ENCODE measurements at places on chromosomes 13 and 19.
A peak's percentile ranks its signal among the peaks of the same experiment; 100 is the strongest.

DNA sequence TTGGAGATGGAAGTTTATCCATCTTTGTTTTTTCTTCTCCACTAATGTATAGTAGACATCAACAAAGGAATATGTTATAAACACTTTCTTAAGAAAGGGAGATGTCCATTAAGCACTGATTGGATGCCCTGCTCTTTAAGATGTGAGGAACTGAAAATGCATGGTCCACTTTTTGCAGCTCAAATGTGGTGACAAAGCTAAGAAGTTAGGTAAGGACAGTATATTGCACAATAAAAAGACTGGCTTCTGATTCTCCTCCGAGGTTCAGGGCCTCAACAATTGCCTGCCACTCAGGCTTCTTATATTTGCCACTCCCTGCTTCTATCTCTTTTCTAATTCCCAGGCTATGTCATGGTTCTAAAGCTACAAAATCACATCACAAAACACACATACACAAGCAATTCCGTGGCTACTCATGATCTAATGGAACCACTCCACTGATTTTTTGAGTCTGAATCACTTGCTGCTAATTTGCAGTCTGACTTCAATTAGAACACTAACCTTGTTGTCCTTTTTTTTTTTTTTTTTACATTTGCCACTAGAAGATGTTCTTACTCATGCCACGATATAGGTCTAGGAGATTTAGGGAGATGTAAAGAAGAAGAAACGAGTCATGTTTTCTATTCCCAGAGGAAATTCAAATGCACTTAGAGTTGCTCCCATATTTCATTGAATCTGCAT, 29.6 kb upstream of the TNFSF11 start:
- no peak for DNase-seq

DNA sequence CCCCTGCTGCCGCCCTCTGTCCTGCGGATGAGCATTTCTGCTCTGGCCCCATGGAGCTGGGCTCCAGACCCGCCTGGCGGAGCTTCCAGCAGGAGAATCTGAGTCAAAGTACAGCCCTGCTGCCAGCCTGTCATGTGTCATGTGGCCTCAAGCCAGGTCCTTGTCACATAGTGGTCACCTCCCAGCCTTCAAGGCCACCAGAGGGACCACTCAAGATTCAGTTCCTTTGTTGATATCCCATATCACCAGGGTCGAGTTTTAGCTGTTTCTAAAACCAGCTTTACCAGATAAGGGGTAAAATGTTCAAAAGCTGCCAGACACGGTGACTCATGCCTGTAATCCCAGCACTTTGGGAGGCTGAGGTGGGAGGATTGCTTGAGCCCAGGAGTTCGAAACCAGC, 13.4 kb downstream of the THOP1 start:
- no peak for DNase-seq

GRCh38 chr19:17539238-17540117, 16.0 kb upstream of the COLGALT1 start:
- DNase-seq = peak; percentile 94

- DNase-seq = no peak
Measured at GRCh38 chr13:101473458-101473857, 21.0 kb downstream of the ITGBL1 start.

- DNase-seq = no peak
Measured at GRCh38 chr19:6378486-6378885, 2.8 kb upstream of the PSPN start.

GRCh38 chr19:28915202-28915601, 297.7 kb downstream of the UQCRFS1 start:
- no peak for DNase-seq

GRCh38 chr19:47446534-47447469, 24.9 kb downstream of the SLC8A2 start:
- DNase-seq = no peak

- DNase-seq = no peak
Measured at GRCh38 chr13:45373162-45373547, 32.2 kb upstream of the TPT1 start.

DNA sequence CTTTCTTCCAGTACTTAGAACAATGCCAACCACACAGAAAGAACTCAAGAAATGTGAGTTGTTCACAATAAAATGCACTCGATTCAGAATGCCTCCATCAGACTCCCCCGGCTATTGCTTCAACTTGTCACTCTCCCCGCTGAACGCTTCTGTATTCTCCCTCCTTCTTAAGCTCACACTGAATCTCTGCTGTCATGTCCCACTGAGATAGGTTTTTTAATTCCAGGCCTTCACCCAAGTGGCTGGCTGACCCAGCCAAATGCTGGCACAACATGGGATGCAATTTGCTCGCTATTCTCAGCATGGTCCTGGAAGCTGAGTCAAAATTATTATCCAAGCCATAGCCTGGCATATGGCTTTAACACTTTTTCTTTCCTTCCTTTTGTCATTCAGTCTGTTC, 76.8 kb upstream of the SERP2 start:
- no peak for DNase-seq

DNA sequence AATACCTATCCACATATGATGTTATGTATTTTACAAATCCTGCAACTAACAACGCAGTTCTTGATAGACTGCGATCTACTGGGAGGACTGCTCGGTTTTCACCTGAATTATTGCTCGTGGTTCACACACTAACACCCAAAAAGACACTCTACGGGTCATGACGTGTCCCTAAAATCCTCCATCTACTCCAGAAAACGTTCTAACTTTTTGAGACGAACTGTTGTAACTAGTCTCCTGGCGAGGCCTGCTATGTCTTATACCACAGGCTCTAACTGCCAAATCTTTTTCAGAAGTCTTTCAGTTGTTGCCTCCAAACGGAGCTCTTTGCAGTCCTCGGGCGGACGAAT, 108.2 kb downstream of the KCNRG start:
- DNase-seq = no peak

GRCh38 chr19:47058621-47059022, 10.2 kb upstream of the TMEM160 start:
- DNase-seq = no peak

DNA sequence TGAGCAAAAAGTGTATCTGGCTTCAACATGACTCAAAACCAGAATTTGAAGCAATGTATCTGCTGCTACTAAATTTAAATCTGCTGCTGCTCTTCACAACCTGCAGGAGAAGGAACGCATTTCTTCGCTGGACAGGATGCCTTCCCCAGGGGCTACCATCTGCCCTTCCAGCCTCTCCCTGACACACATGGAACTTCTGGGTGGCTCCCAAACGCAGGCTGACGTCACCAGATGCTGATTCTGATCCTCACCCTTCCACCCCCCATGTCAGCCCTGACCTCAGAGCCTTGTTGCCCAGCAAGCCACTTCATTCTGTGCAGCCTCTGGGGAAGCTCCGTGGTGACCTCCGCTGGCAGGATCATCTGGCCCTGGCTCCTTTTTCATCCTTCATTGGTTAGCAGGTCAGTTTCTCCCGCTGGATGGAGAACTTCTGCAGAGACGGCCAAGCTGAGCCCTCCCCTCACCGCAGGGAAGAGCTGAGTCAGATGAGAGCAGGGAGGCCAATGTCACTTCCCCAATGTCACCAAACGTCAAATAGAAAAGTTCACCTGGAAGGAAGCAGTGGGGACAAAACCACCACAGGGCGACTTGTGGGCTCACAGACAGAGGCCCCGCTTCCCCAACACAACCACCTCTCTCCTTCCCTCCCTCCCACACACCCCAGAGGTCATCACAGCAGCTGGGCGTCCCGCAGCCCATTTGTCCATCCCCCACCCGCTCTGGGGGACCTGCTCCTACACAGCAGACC, 14.0 kb upstream of the RAB20 start:
- DNase-seq = no peak

GRCh38 chr13:73251626-73252265, 192.9 kb downstream of the KLF5 start:
- no peak for DNase-seq

DNA sequence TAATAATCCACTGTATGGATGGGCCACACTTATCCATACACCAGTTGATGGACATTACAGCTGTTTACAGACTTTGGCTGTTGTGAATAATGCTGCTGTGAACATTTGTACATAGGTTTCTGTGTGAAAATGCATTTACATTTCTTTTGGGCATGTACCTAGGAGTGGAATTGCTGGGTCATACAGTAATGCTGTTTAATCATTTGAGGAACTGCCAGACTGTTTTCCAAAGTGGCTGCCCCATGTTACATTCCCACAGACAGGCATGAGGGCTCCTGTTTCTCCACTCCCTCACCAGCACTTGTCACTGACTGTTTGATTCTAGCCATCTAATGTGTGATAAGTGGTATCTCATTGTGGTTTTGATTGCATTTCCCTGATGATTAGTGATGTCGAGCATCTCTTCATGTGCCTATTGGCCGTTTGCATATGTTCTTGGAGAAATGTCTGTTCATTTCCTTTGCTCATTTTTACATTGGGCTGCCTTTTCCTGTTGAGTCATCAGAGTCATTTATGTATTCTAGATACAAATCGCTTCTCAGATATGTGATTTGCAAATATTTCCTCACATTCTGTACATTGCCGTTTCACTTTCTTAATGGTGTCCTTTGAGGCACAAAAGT, 12.8 kb downstream of the TMEM255B start:
- no peak for DNase-seq

GRCh38 chr13:79682164-79682563, 201.2 kb downstream of the NDFIP2 start:
- no peak for DNase-seq

DNA sequence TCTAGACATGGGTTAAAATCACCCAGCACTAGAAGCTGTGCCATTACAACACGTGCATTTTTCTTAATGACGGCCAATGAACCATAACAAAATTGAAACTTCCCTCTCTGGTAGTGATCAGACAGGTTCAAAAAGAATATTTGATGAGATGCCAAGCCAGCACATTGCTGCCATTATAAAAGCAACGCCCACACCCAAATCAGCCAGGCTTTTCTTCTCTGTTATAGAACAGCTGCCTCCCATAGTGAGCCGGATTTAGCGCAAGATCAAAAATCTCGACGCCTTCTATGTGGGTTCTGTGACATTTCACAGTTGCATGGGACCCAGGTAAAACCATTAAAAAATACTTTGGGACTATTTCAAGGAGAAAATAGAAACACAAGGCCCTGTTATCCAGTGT, 1158.0 kb downstream of the EFNB2 start:
- DNase-seq = no peak

GRCh38 chr13:93328943-93329342, 102.3 kb downstream of the GPC6 start:
- DNase-seq = no peak

DNA sequence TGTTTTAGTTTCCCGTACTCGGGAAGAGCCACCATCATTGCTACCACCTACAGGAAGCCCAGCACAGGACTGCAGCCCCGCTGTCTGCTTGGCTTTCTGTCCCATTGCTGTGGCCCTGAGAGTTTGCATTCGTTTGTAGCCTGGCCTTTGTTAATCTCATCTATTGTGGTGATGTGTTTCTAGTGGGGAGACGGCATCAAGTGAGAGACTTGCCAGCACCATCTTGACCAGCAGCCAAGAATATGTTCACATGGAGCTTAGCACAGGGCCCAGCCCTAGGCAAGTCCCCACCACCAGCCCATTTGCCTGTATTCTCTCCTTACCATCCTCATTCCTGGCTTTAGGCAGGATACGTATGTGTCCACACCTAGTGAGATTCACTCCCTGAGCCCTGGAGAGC, 17.3 kb upstream of the OVOL3 start:
- DNase-seq = no peak

GRCh38 chr19:10379880-10380312, 476 bp downstream of the TYK2 start:
- DNase-seq = no peak

DNA sequence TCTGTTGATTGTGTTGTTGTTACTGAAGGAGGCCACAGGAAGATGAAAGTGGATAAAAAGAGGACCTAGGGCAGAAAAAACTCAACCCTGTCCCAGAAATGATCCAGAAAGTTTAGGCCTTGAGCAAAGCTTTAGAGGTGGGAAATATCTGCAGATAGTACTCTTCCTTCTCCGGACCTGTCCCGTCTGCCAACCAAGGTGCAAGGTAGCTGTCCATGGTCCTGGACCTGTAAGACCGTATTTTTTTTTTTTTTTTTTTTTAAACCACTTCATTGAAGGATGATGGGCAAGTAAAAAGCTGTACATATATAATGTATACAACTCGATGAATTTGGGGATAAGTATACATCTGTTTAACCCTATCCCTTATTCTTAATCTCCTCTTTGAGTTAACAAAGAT, 225.9 kb downstream of the OLFM4 start:
- no peak for DNase-seq

- DNase-seq = no peak
Measured at GRCh38 chr19:14149509-14149994, 13.2 kb upstream of the ASF1B start.

All from NCI-H1092 (cell line).